ENCODE measurements at places on chromosomes 5 and 9.

GRCh38 chr5:129915415-129915814, 11.2 kb downstream of the CHSY3 start:
- DNase-seq = no peak

DNA sequence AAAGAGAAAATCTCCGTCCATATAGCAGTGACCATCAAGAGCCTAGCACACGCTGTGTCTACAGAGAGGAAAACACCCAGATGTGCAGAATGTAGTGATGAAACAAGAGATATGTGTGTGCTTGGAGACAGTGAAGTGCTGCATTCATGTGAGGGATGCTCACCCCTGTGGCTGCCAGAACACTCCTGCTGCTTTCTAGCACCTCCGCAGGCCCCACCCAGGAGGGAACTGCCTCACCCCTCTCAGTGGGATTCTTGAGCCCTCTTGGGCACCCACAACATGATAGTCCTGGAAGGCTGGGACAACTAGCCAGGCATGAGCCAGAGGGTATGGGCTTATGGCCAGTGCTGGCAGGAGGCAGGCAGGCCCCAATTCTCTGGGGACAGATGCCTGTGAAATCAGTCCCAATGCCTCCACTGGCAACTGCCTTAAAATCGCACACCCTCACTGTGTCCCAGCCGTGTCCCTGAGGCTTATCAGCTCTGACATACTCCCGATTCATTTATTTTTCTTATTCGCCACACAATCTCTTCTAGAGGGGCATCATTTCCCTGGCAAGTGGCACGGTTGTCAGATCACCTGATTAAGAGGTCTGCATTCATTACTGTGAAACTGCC, 73.2 kb upstream of the FSTL4 start:
- DNase-seq = no peak

DNA sequence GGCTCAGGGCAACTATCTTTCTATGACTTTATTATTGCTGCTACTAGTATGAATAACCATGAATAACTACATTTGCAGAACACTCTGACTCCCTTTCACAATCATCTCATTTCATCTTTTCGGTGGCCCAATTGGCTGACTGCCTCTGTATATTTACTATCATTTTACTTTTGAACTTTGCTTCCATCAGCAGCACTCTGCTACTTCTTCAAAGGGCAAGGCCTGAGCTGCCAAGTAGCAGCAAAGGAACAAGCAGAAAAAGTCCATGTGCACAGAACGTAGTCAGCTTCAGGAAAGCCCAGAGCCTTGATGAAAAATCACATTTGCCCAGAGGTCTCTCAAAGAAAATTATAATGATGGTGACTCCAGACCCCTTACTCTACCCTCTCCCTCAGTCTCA, 214.5 kb upstream of the PUM3 start:
- DNase-seq = no peak

DNA sequence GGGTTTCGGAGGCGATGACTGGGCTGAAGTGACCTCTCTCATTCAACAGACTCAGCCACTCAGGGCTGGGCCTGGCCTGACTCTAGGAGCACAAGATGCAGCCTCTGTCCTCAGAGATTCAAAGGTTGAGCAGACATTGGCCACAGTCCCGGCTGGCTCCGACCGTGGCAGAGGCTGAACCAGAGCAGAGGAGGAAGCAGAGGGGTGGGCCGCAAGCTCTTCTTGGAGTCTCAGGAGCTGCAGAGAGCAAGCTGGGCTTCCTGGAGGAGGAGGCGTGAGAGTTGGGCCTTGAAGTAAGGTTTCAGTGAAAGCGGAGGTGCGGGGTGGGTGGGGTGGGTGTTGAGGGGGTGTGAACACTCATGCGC, 37.6 kb downstream of the ALG2 start:
- DNase-seq = no peak

DNA sequence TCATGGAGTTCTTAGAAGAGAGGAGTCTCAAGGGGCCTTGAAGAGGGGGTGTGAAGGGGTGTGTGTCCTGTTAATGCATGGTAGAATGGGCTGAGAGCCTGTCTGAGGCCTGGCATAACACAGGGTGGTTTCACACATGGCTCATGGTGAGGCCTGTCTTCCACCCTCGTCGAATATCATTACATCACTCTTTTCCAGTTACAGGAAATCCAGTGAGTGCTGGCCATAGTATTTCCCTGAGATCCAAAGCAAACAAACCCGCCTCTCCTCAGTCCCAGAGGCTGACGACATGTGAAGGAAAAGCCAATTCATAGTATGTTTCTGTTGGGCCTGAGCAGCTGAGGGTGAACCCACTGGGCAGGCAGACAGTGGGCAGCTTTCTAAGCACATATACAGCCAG, 159.4 kb upstream of the NR3C1 start:
- no peak for DNase-seq

DNA sequence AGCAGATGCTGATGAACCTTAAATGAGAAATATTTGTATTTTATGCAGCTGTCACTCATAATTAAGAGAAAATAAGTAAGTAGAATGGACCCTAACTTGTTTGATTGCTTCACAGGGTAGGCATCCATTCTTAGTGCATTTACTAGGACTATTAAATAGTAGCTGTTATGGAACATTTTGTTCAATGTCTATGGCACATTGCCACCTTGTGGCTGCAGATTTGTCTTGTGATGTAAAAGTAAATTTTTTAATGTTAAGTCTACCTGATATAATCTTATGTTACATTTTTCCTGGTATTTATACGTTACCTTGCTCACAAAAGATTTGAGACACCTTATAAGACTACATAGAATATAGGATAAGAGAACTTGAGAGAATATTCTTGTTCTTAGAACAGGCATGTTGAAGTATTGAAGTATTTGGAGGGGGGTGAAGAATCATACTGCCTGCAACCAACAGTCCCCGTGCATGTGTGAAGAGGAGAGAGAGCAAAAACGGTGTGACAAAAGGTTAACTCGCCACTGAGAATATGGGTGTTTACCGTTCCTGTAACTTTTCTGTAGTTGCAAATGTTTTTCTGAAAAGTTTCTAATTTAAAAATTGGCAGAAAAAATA, 161.1 kb downstream of the MAST4 start:
- peak; percentile 38 for DNase-seq

GRCh38 chr5:91194824-91195381, 188.2 kb downstream of the ARRDC3 start:
- DNase-seq = no peak

- no peak for DNase-seq
Observed at GRCh38 chr9:99650187-99650874, 171.4 kb upstream of the NR4A3 start.

DNA sequence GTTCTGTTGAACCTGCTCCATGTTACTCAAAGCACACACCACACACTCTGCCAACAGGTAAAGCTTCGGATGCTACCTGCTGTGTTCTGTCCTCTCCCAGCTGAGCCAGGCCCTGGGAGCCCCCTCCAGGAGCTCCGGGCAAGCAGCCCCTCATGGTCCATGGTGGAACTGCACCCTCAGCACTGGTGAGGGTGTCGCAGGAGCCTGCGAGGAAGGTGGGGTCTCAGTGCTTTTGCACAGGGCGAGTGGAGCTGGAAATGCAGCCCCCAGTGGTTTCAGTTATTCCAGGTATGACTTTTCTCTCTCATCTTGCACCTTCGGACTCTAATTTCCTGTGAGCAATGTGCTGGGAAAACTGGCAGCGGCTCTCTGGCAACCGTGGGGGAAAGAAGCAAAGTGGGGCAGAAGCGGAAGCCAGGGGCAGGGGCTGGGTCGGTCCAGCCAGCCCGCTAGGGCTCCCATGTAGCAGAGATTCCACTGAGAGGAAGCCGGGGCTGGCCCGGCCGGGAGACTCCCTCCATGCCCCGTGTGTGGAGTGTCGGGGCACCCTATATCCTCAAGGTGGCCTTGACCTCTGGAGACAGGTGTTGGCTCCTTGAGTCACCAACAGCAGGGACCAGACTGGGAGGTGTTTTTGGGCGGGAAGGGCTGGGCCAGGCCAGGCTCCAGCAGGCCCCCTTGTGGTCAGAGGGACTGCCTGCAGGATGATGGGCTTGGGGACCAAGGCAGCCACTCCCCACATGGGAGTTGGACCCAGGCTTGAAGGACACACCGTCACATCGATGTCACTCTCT, 75.6 kb upstream of the PRSS3 start:
- DNase-seq = peak; percentile 56

DNA sequence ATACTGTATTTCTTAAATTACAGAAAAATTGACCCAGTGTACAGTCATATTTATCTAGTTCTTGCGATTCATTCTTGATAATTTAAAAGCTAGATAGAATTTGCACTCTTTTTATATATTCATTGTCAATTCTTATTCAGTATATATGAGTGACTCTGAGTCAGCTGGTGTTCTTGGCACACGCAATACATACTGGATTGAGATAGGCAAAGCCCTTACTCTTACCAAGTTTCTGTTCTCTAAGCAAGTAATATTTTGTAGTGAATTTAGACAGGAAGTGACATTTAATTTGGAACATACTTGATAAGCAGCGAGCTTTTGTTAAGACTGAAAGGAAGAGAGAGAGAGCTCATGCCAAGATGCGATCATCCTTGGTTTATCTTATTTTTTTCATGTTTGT, 57.7 kb downstream of the GPBP1 start:
- no peak for DNase-seq

GRCh38 chr5:164998590-164998989, 1493.2 kb downstream of the MAT2B start:
- no peak for DNase-seq

DNA sequence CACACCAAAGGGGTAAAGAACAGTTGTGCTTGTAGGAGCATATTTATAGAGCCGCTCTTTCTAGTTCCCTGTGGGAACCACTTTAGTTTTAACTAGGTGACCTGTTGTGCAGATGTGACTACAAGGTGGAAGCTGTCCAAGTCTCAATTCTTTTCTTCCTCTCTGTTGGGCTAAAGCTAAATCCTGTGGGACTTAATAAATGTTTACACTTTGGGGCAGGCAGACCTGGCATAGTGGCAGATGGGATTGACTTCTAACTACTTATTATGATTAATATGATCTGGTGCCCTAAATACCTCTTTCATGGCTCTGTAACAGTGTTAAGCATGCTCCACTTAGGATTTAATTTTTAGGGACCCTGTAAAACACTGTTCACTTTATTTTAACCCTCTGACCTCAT, 265.3 kb downstream of the KCTD16 start:
- DNase-seq = no peak

DNA sequence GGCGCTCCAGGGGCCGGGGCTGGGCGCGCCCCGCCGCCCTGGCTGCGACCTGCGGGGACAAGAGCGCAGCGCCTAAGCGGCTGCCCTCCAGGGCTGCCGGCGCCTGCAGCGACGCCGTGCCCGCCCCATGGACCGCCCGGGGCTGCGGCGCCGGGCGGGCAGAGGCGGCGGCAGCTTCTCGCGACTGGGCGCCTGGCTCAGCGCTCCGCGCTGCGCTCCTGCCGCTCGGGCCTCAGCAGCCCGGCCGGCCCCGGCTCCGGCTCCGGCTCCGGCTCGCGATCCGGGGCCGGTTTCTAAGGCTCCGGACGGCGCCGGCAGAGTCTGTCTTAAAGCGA, at the start of gene PITX1:
Gene PITX1, minus strand, starts transcription at position 328 of the 335 bp plus-strand sequence. CDS start 347 bp downstream, outside the sequence.
- peak; percentile 37 for DNase-seq

DNA sequence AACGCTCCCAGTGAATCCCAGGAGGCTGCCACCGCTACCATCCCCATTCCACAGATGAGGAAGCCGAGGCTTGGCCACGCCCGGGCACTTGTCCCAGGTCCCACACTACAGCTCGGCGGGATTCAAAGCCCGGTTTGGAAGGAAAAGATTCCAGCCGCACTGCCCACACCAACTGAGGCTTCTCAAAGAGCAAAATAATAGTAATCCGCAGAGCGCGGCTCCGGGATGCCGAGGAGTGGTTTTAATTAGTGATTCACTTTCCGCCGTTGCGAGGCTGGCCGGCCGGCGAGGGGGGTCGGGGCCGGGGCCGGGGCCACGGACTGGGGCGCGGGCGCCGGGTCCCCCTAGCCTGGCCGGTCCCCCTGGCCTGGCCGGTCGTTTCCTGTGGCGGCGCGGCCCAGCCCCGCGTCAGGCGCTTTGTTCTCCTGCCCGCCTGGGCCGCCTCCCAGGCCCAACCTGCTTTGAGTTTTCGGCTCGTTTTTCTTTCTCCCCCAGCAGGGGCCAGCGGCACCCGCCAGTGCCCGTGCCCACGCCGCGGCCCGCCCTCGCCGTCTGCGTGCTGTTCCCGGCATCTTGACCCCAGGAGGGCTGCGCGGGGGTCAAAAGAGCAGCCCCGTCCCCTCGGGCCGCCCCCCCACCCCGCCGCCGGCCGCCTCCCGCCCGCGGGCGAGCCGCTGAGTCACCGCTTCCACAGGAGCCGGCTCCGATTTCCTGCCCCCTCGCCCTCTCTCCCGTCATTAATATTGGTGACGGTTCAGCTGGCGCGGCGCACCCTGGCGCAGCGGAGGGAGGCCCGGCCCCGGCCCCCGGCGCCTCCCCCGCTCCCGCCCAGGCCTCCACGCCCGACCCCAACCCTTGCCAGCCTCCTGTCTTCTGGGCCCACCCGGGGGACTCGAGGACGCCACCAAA, 31.2 kb downstream of the FGF18 start:
- DNase-seq = no peak

GRCh38 chr5:143400541-143401226, 2.8 kb downstream of the NR3C1 start:
- DNase-seq = peak; percentile 74

DNA sequence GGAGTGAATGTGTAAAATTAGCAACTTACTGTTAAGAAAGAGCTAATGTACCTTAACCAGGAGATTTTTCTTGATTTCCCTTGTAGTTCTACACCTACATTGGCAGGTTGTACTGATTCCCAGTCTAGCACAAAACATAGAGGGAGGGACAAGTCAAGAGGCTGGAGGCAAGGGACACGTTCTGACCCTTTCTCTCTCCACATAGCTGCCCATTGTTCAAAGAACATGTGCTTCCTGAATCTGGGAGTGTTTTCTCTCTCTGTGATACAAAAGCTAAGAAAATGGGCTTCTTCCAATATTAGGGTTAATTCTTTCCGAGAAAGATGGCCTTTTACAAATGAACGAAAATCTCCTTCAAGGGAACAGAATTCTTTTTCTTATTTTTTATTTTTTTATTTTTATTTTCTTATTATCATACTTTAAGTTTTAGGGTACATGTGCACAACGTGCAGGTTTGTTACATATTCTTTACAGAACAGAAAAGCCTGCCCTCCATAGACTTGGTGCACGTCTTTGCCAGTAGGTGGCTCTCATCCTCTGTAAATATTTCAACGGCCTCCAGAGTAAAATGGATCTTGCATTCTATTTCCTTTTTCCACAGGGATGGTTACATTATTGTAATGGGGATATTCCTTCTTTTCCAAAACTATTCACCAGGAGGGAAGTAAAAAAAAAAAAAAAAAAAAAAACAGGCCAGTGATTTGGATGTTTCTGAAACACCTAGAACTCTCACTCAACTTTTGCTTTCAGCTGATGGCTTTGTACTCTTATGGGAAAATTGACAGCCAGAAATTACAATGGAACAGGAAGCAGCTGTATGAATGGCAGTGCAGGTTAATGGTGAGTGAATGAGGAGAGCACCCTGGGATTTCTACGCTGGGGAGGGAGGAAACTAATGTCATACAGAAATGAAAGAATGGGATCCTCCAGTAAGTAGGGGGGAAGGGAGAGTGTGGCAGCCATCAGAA, 13.1 kb upstream of the IFNA5 start:
- peak; percentile 57 for DNase-seq

- DNase-seq = no peak
Observed at GRCh38 chr5:54212331-54212730, 98.0 kb downstream of the ARL15 start.

Data from GM12865 (cell line).